ENCODE measurements at places on chromosomes 11 and 22.
A peak's percentile ranks its signal among the peaks of the same experiment; 100 is the strongest.

GRCh38 chr22:48761546-48761945 lies 1066.1 kb downstream of the BRD1 start:
- no peak for DNase-seq

GRCh38 chr11:49208006-49208721 lies at the start of gene FOLH1:
TSS of gene FOLH1 (minus strand) at chr11:49208602. CDS start at chr11:49208409, 193 bp downstream.
- DNase-seq, result no peak

- DNase-seq, result no peak
These were observed 19.2 kb upstream of the MMP13 start for GRCh38 chr11:102974552-102975280.

- DNase-seq, result peak; percentile 86
These were observed 415.1 kb downstream of the ETS1 start for GRCh38 chr11:128172046-128172878.

DNA sequence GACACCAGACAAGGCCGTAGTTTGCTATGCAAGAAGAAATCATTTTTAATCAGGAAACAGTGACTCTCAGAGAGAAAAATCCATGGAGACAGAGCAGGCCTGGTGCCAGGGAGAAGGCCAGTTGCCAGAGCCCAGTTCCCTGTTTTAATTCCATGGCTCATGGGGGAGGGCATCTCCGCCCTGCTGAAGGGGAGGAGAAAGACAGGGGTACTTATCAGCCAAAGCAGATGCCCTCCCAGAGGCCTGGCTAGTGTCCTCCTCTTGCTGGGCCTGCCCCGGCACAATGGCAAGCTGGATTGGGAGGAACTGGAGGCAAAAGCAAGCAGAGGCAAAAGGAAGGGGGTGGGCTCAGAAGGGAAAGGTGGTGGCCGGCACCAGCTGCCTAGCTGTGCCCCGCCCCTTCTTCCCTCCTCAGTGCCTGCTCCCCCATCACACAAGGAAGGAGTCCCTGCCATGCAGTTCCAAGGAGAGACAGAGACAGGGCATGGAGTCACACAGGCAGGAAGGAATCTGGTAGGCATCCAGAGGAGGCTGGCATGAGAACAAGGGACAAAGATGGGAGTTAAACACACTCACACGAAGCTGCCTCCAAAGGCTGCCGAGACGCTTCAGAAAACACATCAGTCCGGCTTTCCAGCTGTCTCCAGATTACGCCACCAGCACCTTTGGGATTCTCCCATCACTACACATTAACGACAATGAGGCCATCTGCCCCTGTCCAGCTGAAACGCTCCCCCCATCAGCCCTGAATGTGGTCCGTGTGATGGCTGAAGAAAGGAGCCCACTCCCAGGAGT lies 591.8 kb downstream of the BUD13 start:
- DNase-seq, result no peak

DNA sequence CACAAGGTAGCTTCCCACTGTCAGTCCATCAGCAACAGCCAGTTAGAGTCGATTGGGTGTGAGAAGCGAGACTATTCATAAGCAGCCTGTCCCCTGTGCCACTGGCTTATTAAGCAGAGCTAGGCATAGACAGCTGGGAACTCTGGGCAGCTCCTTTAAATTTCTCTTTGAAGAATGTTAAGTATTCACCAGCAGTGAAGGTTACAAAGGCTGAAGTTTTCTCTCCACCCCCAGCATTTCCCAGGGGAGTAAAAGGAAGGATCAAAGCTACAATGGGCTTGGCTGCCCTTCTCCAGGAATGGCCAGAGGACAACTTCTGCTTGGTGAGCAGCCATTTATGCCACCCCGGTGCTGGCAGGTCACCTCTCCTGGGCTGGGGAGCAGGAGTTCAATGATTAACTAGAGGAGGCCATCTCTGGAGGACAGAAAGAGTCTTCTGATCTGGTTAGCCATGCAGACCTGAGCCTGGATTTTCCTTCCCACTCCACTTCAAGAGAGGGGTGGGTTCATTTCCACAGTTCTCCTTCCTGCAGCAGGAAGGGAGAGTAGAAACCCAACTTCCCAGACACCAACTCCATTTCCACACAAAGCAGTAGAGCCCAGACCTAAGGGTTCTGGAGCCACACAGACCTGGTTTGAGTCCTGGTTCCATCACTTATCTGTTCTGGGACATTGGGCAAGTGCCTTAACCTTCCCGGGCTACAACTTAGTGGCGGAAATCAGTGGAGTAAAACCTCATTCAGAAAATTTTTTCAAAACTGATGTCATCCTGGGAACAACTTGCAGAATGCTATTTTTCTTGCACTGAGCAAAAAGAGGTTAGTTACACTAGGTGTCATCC lies 22.6 kb downstream of the POU2AF3 start:
- no peak for DNase-seq

- DNase-seq, result no peak
These were observed 121.1 kb upstream of the GUCY1A2 start for GRCh38 chr11:107139396-107139795.

- DNase-seq, result no peak
These were observed 1.9 kb downstream of the REXO2 start for GRCh38 chr11:114440971-114441763.

DNA sequence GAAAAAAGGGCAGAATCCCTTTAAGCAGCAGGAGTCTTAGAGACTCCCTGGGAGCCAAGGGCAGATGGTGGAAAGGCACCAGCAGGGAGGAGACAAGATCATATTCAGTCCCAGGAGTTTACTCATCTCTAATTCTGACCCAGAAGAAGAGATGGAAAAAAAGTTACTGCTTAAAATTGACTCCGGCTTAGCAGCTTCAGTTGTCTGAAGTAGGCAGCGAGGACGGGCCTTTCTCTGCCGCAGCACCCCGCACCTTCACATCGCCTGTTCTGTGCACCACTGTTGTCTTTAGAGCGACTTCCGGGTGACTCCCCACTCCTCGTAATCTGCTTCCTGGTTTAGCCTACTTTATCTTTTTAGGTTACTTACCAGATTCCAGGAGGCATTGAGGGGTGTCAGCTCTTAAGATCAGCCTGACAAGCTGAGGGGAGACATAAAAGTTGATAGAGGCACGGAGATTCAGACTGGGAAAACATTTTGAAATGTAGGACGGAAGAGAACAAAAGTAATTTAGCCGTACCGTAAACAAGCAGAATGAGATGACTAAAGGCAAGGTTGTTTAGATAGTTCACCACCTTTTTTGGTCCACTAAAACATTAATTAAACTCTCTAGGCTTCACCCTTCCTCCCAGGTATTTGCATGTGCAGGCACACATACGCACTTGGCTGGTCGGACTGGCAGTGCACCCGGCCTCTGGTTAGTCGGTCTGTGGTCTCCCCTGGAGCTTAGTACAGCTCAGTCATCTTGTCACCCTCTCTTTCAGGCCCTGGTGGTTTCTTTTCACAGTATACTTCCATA lies 74.3 kb downstream of the CECR2 start:
- no peak for DNase-seq

DNA sequence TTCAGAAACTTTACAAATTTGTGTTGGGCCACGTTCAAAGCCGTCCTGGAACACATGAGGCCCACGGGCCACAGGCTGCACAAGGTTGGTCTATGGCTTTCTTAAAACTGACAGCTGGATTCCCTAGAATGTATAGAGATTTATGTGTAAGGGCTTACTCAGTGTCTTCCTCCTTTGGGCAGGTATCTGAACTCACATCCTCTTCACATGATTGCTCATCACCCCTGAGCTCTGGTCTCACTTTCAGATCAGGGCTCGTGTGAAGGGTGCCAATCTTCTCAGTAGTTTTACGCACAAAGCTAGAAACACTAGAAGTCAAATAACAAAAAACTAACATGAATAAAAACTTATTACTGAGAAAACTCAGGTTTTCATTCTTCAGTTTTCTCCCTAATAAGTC lies 27.1 kb downstream of the HPS5 start:
- peak; percentile 64 for DNase-seq

DNA sequence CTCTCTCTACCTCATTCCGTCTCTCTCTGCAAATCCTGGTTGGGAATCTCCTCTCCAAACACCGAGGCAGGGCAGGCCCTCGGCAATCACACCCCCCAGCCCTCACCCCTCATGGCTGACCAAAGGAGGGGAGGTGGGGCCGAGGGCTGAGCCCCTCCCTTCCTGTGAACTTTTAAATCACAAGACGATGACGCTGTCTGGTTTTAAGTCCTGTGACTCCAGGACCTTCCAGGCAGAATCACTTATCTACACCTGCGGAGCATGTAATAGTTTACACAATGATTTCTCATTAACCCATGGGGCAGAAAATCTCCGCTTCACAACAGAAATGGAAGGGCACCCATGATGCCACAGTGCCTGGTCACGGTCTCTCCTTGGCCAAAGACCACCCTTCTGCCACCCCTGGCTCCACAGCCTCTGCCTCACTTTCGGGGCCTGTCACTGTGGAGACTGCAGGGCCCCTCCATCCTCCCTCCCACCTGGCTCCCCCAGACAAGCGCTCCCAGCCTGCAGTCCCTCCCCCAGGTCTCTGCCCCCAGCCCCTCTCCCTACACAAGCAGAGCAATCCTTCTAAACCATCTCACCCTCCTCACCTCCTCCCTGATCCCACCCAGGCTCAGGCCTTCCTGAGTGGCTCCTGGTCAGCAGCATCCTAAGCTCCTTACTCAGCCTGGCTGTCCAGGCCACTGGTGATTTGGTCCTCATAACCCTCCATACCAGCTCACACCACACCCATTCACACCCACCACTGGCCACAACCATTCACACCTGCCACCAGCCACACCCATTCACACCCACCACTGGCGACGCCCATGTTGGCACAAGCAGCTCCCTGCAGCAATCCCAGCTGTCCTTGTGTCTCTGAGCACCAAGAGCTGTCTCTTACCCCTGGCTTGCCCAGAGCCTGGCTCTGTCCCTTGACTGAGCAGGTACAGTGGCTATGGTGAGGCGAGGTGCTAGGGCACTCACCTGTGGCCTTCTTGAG lies 30.7 kb upstream of the ARFGAP3 start:
- DNase-seq, result peak; percentile 11

- no peak for DNase-seq
These were observed 9.8 kb downstream of the PARVG start for GRCh38 chr22:44190381-44190976.

DNA sequence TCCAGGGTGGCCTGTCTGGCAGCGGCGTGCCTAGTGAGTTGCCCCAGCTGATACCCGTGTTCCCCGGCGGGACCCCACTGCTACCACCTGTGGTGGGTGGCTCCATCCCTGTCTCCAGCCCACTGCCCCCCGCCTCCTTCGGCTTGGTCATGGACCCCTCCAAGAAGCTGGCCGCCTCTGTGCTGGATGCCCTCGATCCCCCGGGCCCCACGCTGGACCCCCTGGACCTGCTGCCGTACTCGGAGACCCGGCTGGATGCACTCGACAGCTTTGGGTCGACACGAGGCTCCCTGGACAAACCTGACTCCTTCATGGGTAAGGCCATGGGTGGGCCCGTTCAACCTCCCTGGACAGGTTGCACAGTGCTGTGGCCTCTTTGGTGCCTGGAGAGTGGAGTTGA lies 38.5 kb downstream of the ZC3H7B start:
- no peak for DNase-seq

DNA sequence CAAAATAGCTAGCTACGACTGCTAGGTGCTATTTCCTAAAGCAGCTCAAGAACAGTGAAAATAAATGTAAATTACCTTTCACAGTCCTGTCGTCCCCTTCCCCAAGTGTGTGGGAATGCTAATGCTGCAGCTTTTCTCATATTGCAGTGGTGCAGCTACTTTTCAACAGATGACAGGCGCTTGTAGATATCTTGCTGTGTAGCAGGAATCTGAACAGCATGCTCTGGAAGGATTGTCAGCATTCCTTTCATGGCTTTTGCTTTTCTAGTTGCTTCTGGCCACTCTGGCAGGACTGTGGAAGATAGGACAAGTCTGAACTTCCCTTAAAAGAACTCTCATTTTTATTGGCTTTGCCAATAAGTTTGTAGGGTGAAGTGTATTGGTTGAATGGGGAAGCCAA lies 18.8 kb downstream of the FAR1 start:
- DNase-seq, result no peak

DNA sequence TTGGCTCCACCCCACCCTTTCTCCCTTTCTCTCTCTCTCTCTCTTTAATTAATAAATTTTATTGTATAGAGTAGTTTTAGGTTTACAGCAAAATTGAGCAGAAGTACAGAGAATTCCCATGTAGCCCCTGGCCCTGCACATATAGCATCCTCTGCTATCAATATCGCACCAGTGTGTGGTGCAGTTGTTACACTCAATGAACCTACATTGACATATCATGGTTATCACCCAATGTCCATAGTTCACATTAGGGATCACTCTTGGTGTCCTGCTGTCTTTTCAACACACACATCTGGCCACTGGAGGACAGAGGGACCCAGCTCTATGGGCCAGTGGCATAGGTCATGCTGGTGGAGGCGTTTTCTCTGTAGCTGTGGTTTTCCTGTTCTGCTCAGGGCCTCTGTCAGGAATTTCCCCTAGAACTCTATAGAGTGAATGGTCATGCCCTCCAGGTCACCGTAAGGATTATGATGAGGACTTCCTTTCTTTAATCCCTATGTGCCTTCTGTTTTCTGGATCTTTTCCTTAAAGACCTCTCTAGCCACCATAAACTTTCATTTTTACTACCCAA lies 98.2 kb upstream of the NAV2 start:
- no peak for DNase-seq

DNA sequence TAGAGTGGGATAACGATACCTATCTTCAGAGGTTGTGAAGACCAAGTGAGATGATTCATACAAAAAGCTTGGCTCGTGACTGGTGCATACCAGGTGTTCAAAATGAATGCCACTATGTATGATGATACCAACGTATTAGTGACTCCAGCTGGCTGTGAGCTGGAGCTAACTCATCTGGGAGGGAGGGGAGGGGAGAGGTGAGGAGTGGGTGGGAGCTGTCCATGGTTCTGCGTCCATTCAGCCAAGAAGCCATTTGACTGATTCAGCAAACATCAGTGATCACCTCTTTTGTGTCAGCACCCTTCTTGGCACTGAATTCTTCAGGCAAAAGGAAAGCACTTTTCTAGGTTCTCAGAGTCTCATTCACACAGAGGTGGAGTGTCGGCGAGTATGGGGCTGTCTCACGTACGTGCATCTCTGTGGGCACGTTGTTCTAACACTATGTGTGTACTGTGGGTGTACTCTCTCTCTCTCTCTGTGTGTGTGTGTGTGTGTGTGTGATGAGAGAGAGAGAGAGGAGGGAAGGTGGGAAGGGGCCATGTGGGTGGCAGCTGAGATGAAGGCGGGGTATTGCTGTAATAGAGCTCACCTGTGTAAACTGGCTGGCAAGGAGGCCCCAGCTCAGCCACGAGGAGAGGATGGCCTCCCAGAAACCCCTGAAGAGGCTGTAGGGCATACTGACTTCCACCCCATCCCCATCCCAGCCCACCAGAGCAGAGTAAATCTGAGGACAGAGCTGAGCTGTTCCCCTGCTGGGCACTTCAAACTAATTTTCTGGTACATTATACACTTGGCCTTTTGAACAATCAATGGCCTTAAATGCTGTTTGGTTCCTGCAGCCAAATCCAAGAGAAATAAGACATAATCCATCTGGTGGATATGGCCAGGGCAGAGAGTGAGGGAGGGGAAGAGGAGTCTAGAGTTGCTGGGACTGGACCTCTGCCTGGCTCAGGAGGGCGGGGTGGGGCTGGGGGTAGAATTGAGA lies 96.1 kb upstream of the THY1 start:
- DNase-seq, result no peak

GRCh38 chr11:3671334-3672254 lies at the start of gene CHRNA10:
TSS of gene CHRNA10 (minus strand) at chr11:3671384. CDS start at chr11:3671312, 72 bp downstream.
- no peak for DNase-seq
